Foreskin fibroblast (primary cell): ENCODE measurements at places on chromosomes 7 and 10.
A peak's percentile ranks its signal among the peaks of the same experiment; 100 is the strongest.

DNA sequence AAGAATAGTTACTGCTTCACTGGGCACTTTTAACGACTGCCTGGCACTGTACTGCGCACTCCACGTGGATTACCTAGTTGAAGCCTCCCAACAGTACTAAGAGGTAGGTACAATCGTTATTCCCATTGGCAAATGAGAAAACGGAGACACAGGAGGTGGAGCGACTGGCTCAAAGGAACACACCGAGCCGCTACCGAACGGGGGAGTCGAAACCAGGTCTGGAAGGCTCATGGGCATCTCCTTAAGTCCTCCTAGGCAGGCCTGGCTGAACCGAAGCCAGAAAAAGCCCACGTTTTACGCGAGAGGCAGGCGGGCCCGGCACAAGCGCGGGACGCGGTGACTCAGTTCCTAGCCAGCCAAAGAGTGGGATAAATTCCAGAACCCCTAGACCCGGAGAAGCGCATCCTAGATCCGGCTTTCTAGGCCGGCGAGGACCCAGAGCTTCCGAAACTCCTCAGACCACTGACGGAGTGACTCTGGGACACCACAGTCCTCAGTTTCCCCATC lies 472 bp downstream of the PDAP1 start:
- DNase-seq: peak; percentile 68

DNA sequence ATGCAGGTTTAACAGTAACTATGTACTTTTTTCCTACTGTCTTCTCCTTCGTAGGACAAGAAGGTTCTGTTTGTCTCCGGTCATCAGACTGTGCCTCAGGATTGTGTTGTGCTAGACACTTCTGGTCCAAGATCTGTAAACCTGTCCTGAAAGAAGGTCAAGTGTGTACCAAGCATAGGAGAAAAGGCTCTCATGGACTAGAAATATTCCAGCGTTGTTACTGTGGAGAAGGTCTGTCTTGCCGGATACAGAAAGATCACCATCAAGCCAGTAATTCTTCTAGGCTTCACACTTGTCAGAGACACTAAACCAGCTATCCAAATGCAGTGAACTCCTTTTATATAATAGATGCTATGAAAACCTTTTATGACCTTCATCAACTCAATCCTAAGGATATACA lies 2.4 kb downstream of the DKK1 start:
- no peak for DNase-seq

DNA sequence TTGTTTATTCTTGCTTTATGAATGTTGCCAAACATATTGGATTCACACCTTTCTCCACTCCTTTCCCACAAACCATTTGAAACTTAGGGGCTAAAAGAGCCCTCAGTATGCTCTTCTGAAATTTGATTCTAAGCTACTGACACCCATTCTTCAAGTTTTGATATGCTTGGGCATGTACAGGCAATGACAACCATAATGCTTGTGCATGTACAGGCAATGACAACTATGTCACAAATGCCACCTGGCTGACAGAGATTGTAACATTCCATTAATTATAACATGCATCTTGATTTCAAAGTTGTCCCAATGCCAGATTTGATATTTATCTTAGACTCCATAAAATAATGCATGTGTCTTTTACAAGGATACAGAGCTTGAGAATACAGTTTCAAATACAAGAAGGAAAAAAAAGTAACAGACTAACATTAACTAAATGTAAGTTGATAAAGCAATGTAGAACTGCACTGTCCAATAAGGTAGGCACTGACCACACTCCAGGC lies 17.5 kb upstream of the CDK1 start:
- DNase-seq: no peak

GRCh38 chr10:62761115-62761514 lies 43.4 kb upstream of the ADO start:
- no peak for DNase-seq

GRCh38 chr7:5455581-5456219 lies 32.1 kb upstream of the TNRC18 start:
- no peak for DNase-seq
